EH (cell line): ENCODE measurements at places on chromosomes 5 and 9.

DNA sequence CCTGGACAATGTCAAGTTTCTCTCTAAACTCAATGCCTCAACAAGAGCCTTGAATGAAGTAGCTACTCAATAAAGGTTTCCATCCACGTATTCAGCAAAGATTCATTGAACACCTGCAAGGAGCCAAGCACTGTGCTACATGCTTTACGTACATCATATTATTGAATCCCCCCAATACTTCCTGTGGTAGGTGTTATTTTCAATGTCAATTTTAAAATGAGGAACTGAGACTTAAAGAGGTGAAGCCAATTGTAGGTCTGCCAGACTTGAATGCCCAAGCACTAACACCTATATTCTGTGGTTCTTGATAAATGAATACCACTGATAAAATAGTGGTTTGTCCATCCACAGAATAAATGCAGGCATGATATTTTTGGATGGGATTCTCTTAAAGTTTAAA lies 162.3 kb downstream of the DRD1 start:
- no peak for DNase-seq

DNA sequence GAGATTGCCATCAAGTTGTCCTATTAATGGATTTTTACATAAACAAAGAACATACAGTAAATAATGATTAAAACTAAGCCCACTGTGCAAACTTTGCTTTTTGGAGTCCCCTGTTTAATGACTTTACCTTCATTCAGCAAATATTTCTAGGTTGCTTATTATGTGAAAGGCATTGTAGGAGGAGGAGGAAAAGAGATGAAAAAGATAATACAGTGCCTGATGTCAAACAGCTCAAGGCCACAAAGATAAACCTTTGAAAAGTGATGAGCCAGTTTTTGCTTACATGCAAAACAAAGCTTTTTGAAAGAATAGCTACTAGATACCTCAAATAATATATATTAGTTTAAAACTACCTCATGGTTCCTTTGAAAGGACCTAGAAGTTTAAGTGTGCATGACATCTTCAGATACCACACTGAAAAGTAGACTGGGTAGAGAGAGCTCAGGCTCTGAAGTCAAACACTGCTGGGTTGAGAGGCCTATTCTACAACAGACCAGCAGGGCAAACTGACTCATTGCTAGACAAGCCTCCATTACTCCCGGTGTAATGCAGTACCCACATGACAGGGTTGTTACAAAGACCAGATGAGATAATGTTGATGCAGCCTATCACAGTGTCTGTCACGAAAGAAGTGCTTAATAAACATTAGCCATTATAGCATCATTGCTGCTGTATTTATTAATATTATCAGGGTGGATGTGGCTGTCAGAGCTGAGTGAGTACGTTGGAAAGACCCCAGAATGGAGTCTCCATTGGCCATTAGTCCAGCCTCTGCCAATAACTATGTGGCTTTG lies 11.8 kb downstream of the DEPDC1B start:
- peak; percentile 59 for DNase-seq

GRCh38 chr9:21320465-21320864 lies 14.7 kb downstream of the KLHL9 start:
- DNase-seq, result peak; percentile 9

- DNase-seq, result no peak
Measured at GRCh38 chr9:127700594-127701255, 6.1 kb upstream of the CFAP157 start.

- DNase-seq, result no peak
Measured at GRCh38 chr5:88540471-88541115, 271.9 kb upstream of the TMEM161B start.

- DNase-seq, result no peak
Measured at GRCh38 chr5:153458268-153458667, 32.2 kb upstream of the GRIA1 start.

GRCh38 chr9:136631038-136632000 lies 31.4 kb upstream of the EGFL7 start:
- peak; percentile 80 for DNase-seq

DNA sequence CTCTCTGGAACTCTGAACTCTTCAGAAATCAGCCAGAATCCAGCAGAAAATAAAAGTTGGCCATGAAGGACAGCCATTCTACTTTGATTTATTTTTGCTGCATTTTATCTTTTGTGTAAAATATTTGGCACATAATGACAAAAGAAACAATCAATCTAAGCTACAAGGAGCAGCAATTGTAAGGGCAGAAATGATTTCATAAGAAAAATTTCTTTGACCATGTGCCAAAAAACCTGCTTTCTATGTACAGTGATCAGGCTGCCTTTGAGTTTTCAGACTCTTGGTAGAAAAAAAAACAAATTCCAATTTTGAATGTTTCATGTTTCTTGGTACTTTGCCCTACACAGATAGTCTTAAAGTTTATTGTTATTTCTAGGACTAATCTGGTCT lies 69.8 kb upstream of the SLC1A3 start:
- no peak for DNase-seq

- DNase-seq, result no peak
Measured at GRCh38 chr5:135345956-135346731, 52.9 kb downstream of the MACROH2A1 start.

DNA sequence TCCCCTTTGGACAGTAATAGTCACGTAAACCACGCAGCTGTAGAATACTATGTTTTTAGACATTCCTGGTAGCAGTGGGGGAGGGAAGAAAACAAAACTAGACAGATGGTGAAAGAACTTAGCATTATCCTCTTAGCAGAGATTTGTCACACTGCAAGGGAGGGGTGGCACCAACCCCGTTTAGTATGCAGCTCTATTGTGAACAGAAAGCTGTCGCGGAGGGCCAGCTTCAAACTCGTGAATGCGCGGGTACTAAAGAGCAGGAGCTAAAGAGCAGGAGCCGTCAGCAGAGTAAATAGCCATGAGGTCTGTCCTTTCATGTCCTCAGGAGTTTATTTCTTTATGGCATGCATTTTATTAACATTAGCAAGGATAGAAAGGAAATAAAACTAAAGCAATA lies 141.9 kb upstream of the SLC12A2 start:
- peak; percentile 77 for DNase-seq

DNA sequence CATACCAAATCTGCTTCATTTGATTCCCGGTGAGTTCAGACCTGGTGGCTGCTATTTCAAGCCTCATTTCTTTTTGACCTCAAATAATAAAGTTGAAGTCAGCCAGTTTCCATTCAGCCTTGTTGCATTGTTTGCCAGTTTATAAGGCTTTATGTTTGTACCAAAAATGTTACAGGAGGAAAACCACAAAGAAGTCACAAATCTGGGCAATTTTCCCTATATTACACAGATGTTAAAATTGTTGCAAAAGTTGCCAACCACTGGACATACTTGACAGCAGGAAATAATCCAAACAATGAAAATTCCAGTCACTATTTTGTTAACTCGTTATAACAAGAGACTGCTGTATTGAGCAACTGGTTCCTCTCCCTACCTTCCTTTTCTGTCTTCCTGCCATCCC lies 1325.0 kb upstream of the DMAC1 start:
- DNase-seq, result no peak

GRCh38 chr5:139725073-139725830 lies 70.4 kb upstream of the PSD2 start:
- DNase-seq, result peak; percentile 94

DNA sequence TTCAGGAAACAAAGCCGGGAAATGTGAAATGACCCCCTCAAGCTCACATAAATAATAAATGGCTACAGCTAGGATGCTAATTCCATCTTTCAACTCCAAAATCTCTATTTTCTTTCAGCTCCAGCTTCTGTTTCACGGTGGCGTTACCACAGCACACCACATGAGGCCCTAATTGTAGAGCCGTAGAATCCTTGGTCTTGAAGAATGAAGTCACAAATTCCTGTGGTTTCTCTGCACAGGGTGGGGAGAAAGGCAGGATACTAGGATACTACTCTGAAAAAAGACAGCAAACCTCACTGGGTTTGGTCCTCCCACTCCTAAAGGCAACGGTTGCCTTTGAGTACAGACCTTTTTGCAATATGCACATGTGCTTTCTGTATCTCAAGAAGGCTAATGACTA lies 13.9 kb upstream of the RARS1 start:
- peak; percentile 95 for DNase-seq

- no peak for DNase-seq
Measured at GRCh38 chr5:139138109-139138508, 60.1 kb downstream of the SIL1 start.

DNA sequence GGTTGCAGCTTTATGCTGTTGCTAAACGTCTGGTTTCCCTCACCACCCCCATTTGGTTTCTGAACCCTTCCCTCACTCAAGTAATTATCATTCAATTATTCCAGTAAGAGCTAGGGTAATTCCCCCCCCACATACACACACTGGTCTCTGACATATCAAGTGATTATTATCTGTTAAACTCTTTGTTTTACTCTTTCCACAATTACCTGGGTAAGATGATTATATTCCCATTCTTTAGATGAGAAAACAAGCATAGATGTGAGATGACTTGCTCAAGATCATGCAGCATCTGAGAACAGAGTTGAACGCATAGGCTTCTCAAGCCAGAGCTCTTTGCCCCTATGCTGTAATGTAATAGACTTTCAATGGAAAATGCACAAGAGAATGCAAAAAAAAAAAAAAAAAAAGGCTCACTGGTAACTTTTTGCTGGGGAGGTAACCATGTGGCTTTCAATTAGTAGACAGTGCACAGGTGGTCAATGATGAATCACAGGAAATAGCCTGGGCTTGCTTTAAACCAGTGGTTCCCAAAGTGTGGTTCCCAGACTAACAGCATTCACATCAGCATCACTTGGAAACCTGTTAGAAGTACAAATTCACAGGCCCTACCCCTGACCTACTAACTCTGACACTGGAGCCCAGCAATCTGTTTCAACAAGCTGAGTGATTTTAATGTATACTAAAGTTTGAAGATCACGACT lies 87.6 kb downstream of the PIK3R1 start:
- no peak for DNase-seq

DNA sequence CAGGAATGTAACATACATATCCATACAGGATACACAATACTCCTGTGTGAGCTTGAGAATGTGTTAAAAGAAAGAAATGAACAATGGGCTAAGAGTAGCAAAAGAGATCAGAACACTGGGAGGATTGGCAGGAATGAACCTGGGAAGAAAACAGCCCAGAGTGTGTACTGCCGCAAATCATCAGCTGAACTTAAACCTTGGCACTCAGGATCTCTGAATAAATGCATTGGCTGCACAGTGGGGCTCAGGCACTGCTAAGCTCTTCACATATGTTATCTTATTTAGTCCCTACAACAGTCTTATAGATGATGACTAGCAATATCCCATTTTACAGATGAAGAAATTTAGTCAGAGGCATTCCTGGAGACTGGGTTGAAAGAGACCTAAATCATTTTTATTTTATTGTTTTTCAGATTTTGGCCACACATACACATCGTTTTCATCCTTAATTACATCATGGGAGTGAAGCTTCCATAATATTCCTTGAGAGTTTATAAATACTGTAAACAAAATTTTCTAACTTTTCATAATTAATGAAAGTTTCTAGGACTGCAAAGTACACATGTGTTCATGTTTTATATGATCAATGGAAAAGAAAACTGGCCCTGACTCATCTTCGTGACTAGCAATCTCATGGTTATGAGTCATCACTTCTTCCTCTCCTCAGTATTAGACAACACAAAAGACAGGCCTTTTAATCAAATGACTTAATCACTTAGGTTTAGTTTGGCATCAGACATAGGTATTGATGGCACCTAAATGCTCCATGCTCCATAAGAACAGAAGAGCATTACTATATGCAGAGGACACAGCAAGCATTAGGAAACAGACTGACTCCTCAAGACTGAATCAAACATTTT lies 59.2 kb downstream of the CDH18 start:
- DNase-seq, result peak; percentile 86

GRCh38 chr9:90274725-90275124 lies 367.9 kb downstream of the DIRAS2 start:
- no peak for DNase-seq

DNA sequence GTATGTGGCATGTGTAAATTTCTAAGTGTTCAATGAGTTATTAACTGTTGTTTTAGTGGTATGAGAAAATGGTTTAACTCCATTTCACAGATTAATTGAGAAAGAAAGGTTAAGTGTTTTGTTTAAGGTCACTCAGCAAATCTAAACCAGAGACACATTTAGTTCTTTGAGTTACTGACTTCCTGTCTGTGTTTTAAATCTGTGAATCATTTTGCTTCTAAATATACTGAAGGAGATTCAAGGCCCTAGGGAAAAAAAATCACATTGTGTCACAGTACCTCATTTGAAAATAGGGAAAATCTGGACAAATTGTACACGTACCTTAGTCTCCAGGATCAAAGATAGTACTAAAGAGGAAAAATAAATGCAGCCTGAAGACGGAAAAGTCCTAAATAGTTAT lies 368.2 kb downstream of the TMEM161B start:
- no peak for DNase-seq

DNA sequence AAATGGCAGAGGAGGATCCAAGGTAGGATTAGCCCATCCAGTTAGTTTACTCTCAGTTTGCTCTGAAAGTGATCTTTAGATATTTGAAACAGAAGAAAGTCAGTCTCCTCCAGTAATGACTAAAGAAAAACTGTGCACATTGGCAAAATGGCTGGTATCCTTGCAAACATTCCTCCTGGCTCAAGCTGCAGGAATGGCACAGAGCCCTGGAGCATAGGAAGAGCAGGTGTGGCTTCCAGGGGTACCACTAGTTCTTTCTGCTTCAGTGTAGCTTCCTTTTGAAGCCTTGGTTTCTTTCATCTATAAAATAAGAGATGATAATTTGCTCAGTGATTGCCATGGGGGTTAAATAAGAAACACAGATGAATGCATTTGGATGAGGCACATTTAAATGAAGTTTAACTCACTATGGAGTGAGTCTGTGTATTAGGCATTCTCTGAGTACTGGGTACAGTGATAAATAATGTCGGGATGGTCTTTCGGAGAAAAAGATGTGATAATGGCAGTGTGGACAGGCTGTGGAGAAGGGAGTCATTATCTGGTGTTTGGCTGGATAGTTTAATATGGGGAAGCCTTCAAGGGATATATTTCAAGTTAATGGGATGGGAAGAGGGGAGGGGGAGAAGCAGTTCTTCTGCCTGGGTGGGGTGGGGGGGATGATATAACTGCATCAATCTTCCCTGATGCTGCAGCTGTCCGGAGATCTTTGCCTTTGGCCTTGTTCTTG lies 217.3 kb upstream of the KLF4 start:
- no peak for DNase-seq

GRCh38 chr5:37662789-37663485 lies 176.9 kb downstream of the GDNF start:
- DNase-seq, result no peak

DNA sequence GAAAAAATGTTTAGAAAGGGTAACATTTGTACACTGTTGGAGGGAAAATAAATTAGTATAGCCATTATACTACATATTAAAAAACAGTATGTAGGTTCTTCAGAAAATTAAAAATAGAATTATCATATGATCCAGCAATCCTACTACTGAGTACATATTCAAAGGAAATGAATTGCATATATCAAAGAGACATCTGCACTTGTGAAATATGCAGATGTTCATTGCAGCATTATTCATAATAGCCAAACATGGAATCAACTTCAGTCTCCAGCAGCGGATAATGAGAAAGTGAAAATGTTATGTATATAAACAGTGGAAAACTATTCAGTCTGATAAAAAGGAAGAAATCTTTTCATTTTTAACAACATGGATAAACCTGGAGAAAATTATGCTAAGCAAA lies 695.5 kb downstream of the SLCO4C1 start:
- DNase-seq, result no peak

- no peak for DNase-seq
Measured at GRCh38 chr9:8241201-8241600, 441.6 kb upstream of the DMAC1 start.
